ENCODE measurements at places on chromosomes 4 and X.
A peak's percentile ranks its signal among the peaks of the same experiment; 100 is the strongest.

DNA sequence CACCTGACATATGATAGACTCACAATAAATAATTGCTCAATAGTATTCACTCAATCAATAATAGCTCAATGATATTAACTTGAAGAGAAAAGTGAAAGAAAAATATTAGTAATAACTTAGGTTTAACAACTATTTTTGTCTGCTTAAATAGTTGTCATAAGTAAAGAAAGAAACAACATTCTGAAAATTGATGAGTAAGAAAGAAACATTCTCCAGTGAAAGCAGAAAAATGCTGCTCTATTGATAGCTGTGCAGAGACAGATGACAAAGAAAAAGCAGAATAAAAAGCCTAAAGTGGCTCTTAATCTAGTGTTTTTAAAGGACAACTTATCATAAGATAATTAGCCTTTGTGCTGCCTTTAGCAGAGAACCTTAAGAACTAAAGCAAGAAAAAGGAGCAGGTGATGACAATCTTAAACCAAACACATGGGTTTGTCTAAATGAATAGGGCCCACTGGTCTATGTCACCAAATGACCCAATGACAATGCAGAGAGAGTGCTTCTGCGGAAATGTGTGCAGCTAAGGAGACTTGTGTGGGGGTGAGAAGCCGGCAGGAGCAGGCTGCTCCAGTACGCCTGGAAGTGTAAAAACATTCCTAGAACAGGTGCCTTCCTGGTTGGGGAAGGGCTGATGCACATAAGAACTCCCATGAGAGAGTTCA is 13.2 kb downstream of the HS3ST1 start:
- DNase-seq = no peak

DNA sequence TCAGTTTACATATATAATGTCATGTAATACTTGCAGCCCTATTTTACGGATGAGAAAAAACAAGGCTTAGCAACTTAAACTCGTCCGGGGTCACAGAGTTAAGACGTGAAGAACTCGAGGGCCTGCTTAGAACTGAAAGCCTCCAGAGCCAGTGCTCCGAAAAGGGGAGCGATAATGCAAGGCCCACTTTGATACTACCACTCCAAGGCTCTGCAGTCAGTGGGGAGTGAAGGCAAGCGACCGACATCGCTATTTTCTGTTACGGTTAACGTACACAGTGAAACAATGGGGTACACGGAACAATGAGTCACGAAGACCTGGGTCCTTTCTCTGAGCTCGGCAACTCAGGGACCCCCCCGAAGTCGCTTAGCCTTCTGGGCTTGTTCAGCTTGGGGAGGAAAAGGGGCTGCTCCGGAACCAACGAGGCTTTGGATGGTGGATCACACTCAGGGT is 965 bp downstream of the PPA2 start:
- DNase-seq = no peak

- DNase-seq = no peak
These were observed 3.3 kb upstream of the RAB33B start for GRCh38 chr4:139450586-139450985.

DNA sequence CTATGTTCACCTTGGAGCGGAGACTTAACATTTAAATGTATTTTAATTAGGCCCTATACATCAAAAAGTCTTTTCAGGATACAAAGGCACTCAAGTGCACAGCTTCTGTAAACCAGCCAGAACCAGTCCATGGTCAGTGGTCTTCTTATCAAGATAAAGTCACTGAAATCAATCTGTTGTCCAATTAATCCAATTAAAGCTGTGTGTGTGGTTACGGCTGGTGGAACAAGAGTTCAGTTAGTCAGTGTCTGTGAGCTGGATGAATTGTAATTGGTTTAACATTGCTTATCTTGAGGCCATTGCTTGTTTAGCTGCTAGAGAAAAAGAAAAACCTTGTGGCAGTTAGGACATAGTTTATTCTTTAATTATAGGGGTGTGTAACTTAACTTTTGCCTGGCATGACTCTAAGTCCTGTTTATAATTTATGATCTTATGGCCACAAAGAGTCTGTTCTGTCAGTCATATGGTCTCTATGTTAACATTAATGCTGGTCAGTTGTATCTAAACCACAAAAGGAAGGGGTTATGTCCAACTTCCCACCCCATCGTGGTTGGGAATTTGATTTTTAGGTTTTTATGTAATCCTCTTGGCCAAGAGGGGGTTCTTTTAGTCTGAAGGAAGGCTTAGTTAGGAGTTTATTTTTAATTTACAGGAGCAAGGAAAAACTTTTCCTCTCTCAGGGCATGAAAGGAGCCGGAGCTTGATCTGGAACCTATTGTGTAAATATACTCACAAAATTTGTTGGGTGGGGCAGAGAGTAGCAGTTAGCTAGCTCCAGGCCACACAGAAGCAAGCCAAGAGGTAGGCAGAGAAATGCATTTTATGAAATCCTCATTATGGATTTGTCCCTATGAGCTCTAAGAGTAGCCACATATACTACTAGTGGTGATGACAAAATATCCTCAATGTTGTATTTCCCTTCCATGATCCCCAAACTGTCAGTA is 665.7 kb upstream of the ACTRT1 start:
- DNase-seq = no peak

DNA sequence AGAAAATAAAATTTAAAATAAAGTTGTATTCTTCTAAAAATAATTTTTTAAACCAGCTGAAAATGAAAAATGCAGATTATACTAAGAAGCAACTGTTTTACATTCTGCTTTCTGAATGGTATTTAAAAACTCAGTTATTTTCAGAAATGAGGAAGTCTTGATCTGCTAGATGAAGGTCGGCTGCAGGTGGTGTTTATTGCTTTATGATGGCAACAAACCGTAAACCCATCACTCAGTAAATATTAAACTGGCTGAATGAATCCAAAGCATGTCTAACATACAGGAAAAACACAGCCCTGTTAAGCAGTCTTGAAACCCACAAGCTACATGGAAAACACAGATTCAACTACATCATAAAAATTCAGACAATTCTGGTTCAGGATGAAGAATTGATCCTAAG is 29.3 kb downstream of the DYNLT3 start:
- DNase-seq = no peak

DNA sequence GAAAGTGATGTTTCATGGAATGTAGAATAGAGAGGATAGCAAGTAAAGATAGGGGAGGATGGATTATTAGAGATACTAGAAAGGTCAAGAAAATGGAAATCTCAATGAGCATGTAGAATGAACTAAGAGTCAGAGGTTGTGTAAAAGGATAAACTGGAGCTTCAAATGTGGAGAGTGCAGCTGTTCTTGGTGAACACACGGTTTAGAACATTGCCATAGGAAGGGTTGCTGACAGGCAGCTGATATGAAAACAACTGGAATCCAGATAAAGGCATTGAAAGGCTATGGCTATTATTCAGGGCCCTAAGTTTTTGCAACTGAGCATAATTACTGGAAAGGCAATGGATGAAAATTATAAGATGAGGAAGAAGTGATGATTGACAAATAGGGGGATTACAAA is 239.6 kb upstream of the VEGFC start:
- DNase-seq = no peak

GRCh38 chr4:171896426-171896825 is 83.2 kb downstream of the GALNTL6 start:
- DNase-seq = no peak

- no peak for DNase-seq
These were observed 210.5 kb downstream of the ADAMTS3 start for GRCh38 chr4:72358483-72358882.

- DNase-seq = no peak
These were observed 56.0 kb upstream of the ESX1 start for GRCh38 chrX:104310657-104311254.

- DNase-seq = no peak
These were observed 44.8 kb upstream of the PTPN13 start for GRCh38 chr4:86549163-86549788.

- no peak for DNase-seq
These were observed 14.2 kb upstream of the MID1 start for GRCh38 chrX:10634392-10635161.

GRCh38 chr4:40924096-40924792 is 174.5 kb downstream of the NSUN7 start:
- DNase-seq = peak; percentile 35

GRCh38 chr4:116736756-116737155 is 348.6 kb downstream of the TRAM1L1 start:
- DNase-seq = no peak

GRCh38 chr4:56323327-56323726 is 64.0 kb downstream of the AASDH start:
- DNase-seq = no peak

GRCh38 chr4:30744957-30745640 is 24.9 kb downstream of the PCDH7 start:
- no peak for DNase-seq

DNA sequence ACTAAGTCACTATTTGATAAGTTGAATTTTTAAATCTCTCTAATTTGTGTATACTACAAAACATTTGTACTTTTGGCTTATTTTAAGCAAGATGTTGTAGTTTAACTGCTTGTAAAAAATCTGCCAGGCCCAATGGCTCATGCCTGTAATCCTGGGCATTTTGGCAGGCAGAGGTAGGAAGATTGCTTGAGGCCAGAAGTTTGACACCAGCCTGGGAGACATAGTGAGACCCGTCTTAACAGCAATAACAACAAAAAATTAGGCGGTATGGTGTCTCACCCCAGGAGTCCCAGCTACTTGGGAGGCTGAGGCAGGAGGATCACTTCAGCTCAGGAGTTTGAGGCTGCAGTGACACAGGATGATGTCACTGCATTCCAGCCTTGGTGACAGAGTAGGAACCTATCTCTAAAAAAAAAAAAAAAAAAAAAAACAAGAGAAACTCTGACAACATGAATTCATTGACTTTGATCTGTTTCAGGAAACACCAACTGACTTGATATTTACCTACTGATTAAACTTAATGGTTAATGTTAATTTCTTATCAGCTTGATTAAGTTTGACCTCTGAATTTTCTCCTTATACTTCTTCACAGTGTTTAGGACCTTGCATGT is 8.9 kb downstream of the FHIP1A start:
- no peak for DNase-seq

DNA sequence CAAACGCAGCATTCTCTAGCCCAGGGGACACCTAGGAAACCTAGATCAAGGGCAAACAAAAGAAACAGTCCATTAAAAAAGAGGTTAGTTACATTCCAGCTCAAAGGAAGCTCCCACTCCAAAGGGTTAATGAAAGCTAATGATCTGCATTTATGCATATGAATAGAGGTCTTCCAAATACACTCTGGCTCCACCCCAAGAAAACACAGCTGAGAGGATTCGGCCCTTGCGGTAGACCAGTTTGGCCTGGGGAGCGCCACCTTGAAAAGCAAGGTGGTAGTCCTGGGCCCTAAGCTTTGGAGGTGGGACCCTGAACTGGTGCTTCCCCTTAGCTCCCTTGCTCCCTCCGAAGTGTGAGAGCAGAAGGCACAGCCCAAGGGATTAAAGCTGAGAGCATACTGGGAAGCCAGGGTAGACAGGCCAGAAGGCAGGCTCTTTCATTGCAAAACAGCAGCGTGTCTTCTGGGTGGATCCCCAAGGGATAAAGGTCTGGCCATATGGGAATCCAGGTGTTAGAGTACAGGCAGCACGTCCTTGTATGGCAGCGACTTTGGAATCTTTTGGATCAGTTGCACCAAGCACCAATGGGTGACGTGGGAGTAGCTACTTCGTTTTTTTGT is 3.7 kb downstream of the GABRQ start:
- no peak for DNase-seq

- DNase-seq = no peak
These were observed 8.5 kb downstream of the CNKSR2 start for GRCh38 chrX:21382715-21383114.

GRCh38 chr4:173332963-173333657 is 1.0 kb downstream of the HMGB2 start:
- no peak for DNase-seq

DNA sequence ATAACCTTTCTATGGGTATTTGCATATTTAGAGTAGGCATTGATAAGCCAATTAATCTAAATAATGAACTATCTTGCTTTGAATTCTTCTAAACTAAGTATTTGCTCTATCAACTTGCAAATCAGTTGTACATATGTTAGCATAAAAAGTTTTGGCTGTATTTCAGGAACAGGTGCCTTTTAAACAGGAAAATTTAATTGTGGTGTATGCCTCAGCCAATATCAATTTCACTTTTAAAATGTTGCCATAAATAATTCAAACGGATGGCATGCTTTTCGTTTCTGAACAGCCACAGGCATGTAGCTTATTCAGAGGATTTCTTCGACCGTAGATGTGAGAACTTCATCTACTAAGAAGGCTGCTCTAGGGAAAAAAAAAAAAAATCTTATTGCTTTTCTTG is 99.9 kb downstream of the DCLK2 start:
- DNase-seq = no peak

GRCh38 chr4:156974264-156974663 is 2.7 kb upstream of the PDGFC start:
- no peak for DNase-seq

- no peak for DNase-seq
These were observed 1.0 kb downstream of the CYSLTR1 start for GRCh38 chrX:78326401-78326800.

GRCh38 chr4:163048447-163048846 is 118.2 kb downstream of the NAF1 start:
- no peak for DNase-seq

DNA sequence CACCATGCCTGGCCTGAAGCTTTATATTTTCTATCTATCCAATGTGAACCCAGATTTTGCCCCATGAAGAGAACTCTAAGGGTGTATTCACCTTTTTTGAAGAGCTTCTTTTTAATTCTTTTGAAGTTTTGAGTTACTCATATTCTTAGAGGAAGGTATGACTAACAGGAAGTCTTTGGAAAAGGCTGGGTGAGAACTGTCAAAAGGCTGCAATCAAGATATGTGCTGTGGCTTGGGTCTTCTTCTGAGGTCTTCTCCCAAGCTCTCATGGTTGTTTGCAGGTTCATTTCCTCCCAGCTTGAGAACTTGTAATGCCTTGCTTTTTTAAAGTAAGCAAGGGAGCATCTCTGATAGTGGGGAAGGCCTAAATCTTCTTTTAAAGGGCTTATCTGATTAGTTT is 3.1 kb upstream of the C4orf17 start:
- DNase-seq = no peak

GRCh38 chr4:55143858-55144257 is 18.5 kb upstream of the KDR start:
- DNase-seq = no peak

DNA sequence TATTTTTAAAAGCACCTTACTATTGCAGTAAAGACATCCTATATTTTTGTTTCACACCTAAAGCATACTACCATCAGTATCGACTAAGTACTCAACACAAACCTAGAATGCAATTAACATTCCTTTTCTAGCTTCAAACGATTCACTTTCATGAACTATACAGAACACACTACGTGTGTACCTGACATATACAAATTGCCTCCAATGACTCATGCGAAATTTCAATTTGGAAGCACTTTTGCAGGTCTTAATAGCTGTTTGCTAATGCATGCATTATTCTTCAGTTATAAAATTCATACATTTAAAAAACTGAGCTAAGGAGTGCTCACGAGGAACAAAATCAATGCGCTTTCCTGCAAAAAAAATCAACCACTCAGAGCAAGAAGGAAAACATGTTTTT is 19.7 kb upstream of the GPM6B start:
- no peak for DNase-seq

- DNase-seq = no peak
These were observed 25.5 kb upstream of the PRPS1 start for GRCh38 chrX:107602694-107603239.
